LoVo (cell line): ENCODE measurements at places on chromosomes 3 and 15.

GRCh38 chr15:80730926-80731325 lies 35.8 kb downstream of the ABHD17C start:
- no peak for DNase-seq

DNA sequence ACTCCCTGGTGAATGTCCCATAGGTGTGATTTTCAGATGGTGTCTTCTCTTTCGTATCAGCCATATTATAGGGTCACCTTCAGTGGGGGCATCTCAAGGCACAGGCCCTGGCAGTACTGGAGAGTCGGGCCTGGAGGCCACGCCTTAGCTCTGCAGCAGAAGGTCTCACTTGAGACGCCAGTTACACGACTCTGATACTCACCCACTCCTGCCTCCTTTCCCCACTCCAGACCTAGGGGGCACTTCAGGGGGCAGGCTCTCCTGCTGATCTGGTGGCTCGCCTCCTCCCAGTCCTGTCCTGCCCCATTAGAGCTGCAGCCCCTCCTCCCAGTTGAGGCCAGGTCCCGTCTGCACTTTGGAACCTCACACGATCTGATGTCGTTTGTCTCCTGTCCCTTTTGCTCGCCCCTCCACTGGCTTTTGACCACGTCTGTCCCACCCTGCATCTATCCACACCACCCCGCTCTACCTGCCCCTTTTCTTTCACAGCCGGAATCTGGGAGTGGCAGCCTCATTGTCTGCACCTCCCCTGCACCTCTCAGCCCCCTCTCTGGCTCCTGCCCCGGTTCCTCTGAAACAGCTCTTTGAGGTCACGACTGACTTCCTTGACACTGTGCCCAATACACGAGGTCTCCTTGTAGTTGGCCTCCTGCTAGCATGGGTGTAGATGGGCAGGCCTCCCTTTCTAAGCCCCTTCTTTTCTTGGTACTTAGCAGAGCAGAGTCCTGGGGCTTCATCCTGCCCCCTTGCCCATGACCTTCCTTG lies 181.9 kb downstream of the NSMCE3 start:
- DNase-seq = no peak

DNA sequence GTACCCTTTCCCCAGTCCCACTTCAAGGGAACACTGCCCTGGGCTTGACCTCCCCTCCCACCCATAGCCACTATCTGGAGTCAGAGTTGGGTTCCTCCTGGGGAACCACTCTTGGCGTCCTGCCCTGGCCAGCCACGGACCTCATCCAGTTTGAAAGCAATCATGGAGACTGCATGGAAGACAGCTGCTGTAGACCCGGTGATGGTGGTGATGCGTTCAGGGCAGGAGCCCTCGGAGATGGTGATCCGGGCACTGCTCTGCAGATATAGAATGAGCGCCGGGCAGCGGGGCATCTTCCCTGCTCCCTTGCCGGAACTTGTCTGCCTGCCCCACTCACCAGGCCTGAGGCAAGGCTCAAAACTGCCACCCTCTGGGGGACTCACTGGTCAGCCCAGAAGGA lies 5.2 kb downstream of the GPR62 start:
- no peak for DNase-seq

GRCh38 chr15:77060546-77060945 lies 10.4 kb downstream of the TSPAN3 start:
- DNase-seq = no peak

DNA sequence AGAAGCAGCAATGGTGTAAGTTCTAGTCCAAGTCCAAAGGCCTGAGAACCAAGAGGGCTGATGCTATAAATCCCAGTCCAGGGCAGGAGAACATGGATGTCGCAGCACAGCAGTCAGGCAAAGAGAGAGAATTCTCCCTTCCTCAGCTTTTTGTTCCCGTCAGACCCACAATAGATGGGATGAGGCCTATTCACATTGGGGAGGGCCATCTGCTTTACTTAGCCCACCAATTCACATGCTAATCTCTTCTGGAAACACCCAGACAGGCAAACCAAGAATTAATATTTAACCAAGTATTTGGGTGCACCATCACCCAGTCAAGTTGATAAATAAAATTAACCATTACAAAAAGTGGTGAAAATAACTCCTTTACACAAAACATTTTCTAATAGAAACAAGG lies 511.7 kb upstream of the UBE2E2 start:
- DNase-seq = no peak

GRCh38 chr3:119700920-119701734 lies 1.7 kb upstream of the CFAP91 start:
- DNase-seq = no peak

DNA sequence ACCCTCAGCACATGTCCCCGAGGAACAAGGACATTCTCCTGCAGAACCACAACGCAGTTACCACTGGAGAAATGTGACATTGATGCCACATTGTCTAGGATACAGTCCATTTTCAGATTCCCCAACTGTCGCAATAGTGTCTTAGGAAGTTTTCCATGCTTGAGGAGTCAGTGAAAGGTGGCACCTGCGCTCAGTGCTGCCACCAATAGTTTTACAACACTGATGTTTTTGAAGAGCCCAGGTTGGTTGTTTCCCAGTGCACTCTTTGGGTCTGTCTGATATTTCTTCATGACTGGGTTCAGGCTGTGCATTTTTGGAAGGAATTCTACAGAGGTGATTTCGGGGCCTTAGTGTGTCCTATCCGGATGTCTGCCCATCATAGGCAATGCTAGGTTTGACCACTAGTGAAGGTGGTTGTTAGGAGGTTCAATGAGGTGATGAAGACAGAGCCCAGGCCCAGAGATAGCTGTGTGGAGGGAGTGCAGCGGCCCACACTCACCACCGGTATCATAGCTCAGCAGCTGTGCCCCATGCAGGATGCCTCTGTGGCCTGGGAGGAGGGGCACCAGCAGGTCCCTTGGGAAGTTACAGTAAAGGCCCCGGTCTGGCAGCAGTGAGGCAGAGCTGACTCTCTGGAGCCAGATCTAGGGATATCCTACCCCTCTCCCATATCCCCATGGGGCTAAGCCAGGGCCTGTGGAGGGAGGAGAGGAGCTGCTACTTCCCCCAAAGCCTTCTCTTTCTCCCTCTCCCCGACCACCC lies 96.6 kb downstream of the DNAJB8 start:
- no peak for DNase-seq

DNA sequence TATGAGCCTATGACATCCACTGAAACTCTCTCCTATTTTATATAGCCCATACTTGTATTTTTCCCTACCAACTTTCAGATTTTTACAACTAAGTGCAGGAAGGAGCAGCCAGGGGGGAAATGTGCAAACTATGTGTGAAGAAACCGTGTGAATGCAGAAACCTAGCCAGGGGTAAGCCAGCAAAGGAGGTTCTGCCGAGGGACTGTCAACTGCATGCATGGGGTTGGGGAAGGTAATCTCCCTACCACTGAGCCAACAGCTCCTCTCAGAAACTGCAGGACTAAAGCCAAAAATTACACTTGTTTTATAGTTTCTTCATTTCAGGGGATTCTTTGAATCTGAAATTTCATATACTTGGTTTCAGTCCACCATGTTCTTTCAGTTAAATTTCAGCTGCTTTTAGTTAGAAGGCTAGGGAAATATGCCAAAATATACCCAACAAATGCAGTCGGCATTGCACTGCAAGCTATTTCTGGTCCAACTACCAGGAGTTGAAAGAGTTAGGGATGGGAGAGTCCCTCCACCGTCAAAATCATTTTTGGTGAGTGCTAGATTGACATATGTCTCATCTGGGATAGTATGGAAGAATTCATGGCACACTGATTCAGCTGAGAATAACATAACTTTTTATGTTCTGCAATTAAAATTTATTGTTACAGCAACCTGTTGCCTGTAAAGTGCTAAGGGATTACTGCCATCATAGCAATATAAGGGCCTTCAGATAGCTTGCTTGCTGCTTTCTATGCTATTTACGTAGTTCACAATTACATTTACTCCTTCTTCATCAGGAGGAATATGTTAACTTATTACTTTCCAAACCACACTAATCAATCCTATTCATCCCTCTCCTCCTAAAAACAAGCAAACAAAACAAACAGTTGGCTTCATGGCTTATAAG lies 904.2 kb downstream of the ROBO1 start:
- DNase-seq = no peak

GRCh38 chr3:16670191-16670590 lies 65.0 kb upstream of the DAZL start:
- DNase-seq = no peak

- DNase-seq = no peak
Observed at GRCh38 chr3:146547235-146547835, 2.9 kb upstream of the PLSCR1 start.

GRCh38 chr15:38576261-38576660 lies 11.6 kb upstream of the RASGRP1 start:
- no peak for DNase-seq

DNA sequence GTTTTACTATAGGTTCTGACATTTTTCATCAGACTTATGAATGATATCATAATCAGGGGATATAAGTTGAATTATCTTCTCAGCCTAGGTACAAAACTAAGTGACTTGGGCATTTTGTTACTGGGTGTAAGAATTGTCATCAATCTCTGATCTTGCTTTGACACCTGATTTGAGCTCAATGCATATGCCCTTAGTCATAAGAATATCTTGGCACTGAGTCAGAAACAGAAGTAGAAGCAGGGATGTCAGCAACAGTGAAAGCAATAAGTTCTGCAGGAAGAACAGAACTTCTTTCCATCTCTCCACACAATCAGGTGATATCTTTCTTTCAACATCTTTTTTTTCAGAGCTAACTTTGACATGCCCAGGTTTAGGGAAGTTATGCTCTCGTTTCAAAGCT lies 14.6 kb downstream of the SLITRK3 start:
- peak; percentile 24 for DNase-seq

- DNase-seq = no peak
Observed at GRCh38 chr3:101819649-101820206, 29.6 kb upstream of the NFKBIZ start.

GRCh38 chr15:68419301-68420175 lies 12.4 kb downstream of the ITGA11 start:
- no peak for DNase-seq

DNA sequence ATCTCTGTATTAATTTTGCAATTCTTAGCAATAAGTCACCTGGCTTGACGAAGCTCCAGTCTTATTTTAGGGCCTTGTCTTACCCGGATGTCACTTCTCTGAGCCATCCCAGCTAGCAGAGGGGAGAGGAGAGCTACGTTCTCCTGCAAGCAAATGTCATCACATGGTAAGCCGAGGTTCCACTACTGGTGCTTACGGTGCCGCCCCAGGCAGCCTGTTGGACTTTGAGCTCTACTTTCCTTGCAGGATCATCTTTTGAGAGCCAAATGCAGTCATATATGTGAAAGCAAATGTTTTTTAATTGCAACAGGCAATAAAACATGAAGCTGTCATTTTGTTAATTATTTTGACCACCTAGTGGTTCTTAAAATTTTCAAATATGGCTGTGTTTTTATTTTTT lies 140.9 kb downstream of the FAM43A start:
- no peak for DNase-seq

DNA sequence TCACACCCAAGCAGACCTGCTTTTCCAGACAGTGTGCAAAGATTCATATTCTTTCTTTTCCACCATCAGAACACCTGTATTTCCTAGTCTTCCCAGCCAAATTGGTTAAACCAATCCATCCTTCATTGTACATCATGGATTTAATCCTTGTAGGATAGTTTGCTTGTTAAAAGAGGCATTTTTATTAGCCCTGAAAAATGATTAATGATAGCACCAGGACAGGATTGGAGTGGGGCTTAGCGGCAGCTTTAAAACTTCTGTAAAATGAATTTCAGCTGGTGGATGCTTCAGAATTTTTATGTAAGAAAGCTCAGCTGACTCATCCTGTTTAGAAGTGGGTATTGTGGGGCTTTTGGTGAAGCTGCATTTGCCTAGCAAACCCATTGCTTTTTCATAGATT lies 36.1 kb upstream of the ARHGEF26 start:
- no peak for DNase-seq

- DNase-seq = peak; percentile 94
Observed at GRCh38 chr15:59299929-59300617, 72.6 kb downstream of the MYO1E start.

DNA sequence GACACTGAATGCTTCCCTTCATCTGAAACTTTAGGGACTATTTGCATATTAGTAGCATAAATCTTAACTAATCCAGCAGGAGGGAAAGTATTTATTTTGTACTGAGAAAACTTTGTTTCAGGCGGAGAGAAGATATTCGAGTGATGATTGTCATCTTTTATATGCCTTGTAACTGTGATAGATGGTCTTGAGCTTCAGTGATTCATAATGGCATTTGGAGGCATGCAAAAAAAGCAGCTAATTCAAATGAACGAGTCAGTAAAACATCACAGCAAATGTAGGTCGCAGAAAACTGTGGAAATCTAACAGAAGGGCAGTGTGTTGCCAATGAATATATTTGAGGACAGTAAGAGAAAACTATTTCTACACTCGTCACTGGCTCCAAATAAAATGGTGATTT lies 643.7 kb upstream of the NAALADL2 start:
- no peak for DNase-seq

- DNase-seq = no peak
Observed at GRCh38 chr3:61562721-61563312, 1.4 kb downstream of the PTPRG start.

DNA sequence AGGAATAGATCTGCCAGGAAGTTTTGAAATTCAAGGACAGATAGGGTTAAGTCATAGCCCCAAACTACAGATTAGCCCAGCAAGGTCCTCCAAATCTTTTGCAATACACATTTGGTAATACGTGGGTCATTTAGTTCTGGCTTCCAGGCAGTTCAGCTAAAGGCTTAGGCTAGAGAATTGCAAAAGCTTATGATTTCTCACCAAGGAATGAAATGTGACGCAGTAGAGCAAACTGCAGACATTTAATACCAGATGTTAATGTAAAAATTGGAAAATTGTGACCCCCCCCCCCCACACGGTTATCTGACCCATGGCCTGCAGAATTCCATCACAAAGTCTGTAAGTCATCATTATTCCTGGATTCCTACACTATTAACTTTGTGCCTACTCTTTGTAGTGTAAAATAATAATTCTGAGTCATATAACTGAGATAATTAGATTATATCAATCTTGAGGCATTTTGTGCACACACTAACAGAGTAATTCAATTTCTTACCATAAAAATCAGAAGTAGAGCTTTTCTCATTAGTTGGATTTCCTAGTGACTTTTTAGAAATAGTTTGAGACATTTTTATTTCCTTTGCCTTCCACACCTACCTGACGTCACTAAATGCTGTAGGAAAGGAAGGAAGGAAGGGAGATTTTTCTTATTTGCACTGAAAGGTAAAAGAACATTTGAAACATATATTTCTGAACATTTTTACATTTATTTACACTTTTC lies 235.2 kb downstream of the DTWD1 start:
- DNase-seq = no peak

- DNase-seq = no peak
Observed at GRCh38 chr15:26391567-26392194, 381.2 kb downstream of the GABRB3 start.

DNA sequence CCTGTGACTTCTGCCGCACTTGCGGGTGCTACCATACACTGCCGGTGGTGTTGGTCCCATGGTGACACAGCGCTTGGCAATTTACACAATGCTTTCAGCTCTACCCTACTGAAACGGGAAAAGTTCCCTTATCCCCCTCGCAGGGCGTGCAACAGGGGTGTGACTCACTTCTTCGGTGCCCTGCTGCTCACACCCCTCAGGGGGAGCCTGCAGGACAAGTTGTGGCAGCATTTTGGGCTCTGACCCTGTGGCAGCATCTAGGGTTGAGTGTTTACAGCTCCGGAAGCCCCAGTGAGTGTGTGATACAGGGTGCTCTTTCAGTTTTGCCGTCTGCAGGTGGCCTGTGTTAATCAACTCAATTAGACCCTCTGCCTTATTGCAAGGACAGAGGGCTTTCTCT lies 324.7 kb upstream of the RGMA start:
- DNase-seq = no peak
